Activated T-cell treated with anti-CD3 and anti-CD28 coated beads for 24 hours (primary cell): ENCODE measurements at places on chromosomes 2 and 18.

DNA sequence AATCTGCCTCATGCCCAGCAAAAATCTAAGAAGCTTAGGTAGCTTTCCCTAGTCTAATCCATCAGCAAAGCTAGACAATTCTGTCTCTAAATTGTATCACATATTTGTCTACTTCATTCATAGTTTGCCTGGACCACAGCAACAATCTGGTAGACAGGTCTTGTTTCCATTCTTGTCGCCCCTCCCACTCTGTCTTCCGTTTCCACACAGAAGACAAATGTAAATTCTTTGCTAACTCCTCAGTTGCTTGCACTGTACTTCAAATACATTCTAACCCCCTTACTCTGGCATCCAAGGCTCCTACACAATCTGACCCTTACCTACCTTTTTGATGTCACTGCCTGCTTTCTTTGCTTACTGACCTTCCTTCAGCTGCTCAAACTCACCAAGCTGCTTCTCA is 40.1 kb downstream of the THUMPD2 start:
- no peak for DNase-seq

DNA sequence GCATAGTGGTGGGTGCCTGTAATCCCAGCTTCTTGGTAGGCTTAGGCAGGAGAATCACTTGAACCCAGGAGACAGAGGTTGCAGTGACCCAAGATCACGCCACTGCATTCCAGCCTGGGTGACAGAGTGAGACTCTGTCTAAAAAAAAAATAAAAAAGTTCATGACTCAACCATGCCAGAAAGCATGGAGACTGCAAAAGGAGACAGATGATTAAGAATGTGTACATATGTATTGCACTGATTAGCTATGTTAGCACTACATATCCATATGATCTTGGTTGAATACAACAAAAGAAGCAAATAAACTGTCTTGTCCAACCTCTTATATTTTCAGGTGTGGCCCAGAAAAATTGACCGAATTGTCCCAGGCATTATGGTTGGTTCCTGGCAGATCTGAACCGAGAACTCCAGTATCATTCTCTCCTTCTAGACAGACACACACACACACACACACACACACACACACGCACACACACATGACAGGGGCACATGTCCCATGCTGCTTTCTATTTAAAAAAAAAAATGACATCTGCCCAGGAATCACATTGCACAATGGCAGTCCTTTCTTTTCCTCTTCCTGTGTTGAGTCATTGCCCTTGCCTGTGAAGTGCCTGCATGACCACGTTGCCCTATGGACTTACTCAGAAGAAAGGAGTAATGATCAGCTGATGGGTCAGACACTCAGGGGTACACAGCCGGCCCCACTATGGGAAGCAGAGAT is 65.6 kb downstream of the MYCN start:
- no peak for DNase-seq

GRCh38 chr2:230473378-230473777 is 57.4 kb downstream of the SP100 start:
- no peak for DNase-seq

GRCh38 chr2:113252047-113252590 is 26.6 kb downstream of the PAX8 start:
- DNase-seq = no peak

GRCh38 chr2:65050931-65051330 is 5.3 kb upstream of the CEP68 start:
- DNase-seq = no peak

DNA sequence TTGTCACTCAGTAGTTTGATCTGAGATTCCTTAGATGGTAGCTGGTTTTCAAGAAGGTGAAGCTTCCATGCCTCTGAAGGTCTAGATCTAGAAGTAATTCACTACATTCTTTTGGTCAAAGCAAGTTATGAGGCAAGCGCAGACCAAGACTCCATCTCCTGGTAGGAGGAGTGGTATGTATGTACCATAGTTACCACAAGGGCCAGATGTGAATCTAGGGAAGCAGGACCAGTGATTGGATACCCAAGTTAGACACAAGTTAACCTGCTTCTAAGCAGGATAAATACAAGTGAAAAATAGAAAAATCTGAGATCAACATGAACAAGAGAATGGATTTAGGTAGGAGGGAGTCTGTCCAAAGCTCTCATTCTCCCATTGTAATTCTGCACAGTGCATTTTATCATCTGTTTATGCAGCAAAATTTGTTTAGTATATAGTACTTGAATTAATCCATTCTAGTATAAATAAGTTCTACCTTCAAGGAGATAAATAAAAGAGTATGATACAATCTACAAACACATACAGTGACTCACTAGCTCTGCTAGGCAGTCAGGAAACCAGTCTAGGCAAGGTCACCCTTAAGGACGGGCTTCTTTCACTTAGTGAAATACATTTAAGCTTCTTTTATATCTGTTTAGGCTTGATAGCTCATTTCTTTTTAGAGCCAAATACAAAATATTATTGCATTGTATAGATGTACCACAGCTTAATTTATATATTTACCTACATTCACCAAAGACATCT is 14.2 kb upstream of the DOCK10 start:
- DNase-seq = no peak
